Lung (tissue), 17 donors: ENCODE measurements at places on chromosomes 7 and 10. TPM values are rescaled to one million over a fixed set of nuclear protein-coding genes. Genes with fewer than 3 reads are reported as not detected.

GRCh38 chr10:5976512-5977470 lies 552 bp downstream of the IL15RA start:
- peak; percentile 44 for DNase-seq

The HYAL4 gene
- polyA plus RNA-seq: not detected

GRCh38 chr7:127816354-127817190 lies 164.6 kb downstream of the SND1 start:
- DNase-seq: peak; percentile 73

- no peak for DNase-seq
Observed at GRCh38 chr10:57008189-57008588, 647.1 kb upstream of the ZWINT start.

- peak; percentile 87 for DNase-seq
Observed at GRCh38 chr7:139645572-139646523, 122.4 kb downstream of the CLEC2L start.

DNA sequence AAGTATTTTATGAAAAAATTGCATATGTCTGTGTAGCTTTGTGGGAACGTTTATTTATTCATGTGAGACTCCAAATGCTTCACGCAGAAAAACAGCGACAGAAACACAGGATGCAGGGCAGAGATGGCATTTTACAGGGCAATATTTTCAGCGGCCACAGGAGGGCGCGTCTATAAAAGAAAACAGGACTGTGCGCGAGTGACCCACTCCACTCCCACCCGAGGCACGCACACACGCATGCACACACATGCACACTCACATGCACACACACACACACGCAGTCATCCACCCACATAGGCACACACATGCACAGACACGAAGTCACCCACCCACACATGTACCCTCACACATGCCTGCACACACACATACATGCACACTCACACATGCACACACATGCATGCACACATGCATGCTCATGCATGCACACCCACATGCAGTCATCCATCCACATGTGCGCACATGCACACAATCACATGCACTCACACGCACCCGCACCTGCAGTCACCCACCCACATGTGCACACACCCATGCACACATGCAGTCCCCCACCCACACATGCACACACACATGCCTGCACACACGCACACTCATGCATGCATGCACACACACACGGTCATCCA lies 96.3 kb downstream of the DNAJB6 start:
- DNase-seq: peak; percentile 30

GRCh38 chr7:50595491-50596102 lies 30.4 kb upstream of the DDC start:
- DNase-seq: peak; percentile 57

The MKI67 gene
- polyA plus RNA-seq: 1.4 TPM

GRCh38 chr7:150458756-150459155 lies 8.3 kb downstream of the GIMAP8 start:
- DNase-seq: no peak

- DNase-seq: no peak
Observed at GRCh38 chr7:111743244-111743847, 181.1 kb upstream of the IMMP2L start.

GRCh38 chr10:123518765-123519164 lies 147.4 kb upstream of the GPR26 start:
- DNase-seq: no peak

- DNase-seq: no peak
Observed at GRCh38 chr7:156547884-156548561, 92.6 kb upstream of the RNF32 start.

GRCh38 chr10:15725603-15726002 lies 5.9 kb upstream of the ITGA8 start:
- peak; percentile 88 for DNase-seq

- no peak for DNase-seq
Observed at GRCh38 chr10:92844746-92845145, 3.6 kb upstream of the EXOC6 start.

DNA sequence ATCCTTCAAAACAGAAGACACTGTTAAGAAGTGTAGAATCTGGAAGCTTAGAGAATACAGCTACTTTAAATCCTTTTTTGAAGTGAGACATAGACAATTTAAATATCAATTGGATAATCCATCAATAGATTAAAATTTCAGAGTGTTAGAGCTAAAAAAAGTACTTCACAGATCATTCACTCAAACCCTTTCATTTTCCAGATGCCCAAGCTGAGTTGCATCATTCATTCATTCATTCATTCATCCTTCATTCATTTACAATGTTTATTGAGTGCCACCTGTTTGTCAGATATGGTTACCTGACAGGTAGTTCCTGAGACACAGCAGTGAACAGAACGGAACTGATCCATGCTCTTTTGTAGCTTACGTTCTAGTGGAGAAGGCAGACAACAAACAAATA lies 290.7 kb upstream of the MTPN start:
- no peak for DNase-seq

- no peak for DNase-seq
Observed at GRCh38 chr7:1928645-1929348, 258.7 kb downstream of the ELFN1 start.

DNA sequence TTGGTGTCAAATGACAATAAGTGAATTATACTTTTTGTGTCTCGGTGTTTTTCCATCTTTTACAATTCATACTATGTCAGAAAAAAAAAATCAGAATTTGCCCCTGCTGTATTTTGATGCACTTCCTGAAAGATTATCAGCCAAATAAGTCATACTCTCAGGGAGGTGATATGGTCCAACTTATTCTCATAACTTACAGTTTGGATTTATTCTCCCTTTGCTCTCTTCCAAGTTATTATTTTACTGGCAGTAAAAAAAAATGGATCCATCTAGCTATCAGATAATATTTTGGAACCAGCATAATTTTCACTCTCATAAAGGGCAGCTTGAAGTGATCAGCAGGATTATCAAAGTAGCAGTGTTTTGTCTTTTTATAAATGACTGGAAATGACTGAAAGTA lies 337.1 kb downstream of the BMPER start:
- no peak for DNase-seq

DNA sequence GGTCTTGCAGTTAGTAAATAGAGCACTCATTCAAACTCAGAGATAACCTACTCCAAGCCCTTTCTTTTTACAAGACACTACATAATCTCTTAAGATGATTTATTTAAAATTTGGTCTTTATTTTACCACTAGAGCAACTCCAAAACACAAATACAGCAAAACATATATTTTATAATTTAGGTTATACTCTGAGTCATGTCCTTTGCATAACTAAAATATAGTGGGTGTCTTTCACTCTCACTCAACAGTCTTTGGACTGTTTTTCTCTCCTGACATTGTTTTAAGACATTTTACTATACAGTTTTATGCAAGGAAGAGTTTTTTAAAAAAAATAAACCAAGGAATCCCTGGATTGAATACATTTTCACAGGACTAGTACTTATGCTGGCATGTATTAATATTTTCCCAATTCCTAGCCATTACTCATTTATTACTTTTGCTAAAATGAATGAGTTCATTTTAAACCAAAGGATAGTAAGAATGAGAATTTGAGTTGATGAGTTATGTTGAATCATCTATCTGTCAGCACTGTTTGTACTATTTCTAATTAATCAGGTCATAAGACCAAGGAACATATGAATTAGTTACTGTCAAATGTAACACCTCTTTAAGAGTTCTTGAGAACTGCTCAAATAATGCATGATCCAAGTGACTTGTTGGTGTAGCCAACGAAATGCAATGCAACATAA lies 303.1 kb upstream of the FZD1 start:
- DNase-seq: no peak

- DNase-seq: no peak
Observed at GRCh38 chr7:99653754-99654153, 26.0 kb downstream of the CYP3A5 start.

The WNT8B gene
- polyA plus RNA-seq: 0.02 TPM

The PIP gene
- polyA plus RNA-seq: 35.3 TPM

- DNase-seq: peak; percentile 20
Observed at GRCh38 chr7:152574892-152575548, 100.9 kb downstream of the XRCC2 start.

GRCh38 chr10:49745756-49746155 lies 16.4 kb downstream of the OGDHL start:
- no peak for DNase-seq

The XRCC2 gene
- 0.98 TPM for polyA plus RNA-seq

- DNase-seq: peak; percentile 68
Observed at GRCh38 chr7:83271212-83272099, 108.8 kb upstream of the PCLO start.

The NPY4R gene
- 0.07 TPM for polyA plus RNA-seq

DNA sequence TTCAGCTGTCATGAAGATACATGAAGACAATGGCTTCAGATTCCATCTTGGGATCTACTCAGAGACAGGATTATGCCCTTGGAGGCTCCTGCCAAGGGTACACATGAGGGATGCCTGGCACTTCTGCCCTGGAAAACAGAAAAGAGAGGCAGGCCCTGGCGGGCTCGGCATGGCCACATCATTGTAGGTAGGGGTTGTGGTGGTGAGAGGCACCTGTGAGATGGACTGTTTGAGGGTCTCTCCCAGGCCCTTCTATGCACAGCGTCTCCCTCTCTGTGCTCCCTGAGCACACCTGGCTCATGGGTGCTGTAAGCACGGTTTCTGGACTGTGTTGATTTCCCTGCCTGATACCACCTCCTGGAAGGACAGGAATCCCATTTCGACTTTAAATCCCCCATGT lies 304.3 kb downstream of the GLRX3 start:
- no peak for DNase-seq

- DNase-seq: no peak
Observed at GRCh38 chr7:39304668-39305405, 261.4 kb upstream of the YAE1 start.

DNA sequence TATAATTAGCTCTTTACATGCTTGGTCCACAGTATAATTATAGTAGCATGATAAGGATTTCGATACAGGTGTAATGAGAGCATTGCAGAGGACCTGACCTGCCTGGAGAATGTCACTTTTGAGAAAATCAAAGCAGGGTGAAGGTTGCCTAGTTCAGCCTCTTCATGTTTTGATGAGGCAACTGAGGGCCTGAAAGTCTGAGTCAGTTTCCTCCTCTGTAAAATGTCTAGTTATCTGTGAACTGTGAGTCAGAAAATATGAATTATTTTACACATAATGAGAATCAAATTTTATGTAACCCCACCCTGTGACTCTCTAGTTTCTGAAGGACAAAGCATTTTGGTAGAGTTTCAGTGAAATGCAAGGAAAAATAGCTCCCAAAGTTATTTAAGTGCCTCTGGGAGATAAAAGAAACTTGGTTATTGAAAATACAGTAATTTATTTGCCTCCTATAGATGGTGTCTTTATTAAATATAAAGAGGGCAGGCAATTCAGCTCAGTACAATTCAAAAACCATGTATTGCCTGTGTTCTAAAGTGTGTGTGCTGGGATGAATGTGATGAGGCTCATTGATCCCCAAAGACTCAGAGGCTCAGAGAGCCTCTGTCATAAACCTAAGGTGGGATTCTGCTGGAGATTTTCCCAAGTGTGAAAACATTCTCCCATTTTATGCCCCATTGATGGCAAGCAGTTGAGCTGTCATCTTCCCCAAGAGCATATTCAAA lies 37.3 kb upstream of the SAMD9L start:
- no peak for DNase-seq

DNA sequence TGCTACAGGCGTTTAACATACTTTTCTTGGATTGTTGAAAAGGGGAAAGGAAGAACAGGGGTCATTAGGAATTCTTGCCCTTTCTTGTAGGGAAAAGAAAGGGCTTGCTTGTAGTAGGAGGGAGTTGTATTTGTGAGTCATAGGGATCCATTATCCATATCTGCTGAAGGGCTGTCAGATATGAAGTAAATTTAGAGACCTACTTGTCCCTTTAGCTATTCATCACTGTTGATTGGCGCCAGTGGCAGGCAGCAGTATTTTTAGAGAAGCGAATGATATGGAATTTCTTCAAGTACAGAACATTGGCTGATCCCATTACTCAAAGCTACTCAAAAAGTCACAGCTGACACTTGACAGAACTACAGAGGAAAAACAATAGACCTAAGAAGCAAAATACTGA lies 97.7 kb downstream of the CELF2 start:
- no peak for DNase-seq

DNA sequence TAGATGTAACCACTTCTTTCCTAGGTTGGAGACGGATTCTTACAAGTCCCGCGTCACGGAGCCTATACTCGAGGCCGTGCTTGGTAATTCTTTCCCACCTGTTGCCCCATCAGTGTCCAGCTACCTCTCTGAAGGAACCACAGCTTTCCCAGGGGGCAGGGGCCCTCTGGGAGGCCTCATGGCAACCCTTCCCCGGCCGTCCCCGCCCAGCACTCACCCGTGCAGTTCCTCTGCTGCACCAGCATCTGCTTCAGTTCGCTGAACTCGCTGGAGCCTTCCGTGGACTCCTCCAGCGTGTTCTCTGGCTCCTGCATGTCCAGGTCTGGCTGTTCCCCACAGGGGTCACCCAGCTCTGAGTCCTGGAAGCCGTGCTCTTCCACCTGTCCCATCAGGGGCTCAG lies 24.5 kb downstream of the ZNF777 start:
- DNase-seq: no peak

The IDE gene
- 10.4 TPM for polyA plus RNA-seq

The AKR1D1 gene
- not detected for polyA plus RNA-seq

DNA sequence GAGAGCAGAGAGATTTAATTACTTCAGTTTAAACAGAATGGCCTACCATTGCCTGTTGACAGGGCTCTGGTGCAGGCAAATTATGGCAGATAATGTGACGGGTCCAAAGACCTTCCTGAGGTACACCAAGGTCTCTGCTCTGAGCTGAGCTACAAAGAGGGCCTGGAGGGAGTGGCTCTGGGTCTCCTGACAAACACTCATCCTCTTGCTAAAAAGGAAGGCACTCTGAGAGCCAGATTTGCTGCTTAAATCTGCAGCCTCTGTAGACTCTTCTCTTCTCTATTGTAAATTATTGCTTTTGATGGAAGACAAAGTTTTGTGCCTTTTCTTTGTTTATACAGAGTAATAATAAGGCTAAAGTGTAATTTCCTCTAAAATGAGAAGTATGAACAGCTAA lies 529.5 kb upstream of the FZD8 start:
- no peak for DNase-seq

The HDAC9 gene
- polyA plus RNA-seq: 3.7 TPM

The KNDC1 gene
- polyA plus RNA-seq: 5.9 TPM

DNA sequence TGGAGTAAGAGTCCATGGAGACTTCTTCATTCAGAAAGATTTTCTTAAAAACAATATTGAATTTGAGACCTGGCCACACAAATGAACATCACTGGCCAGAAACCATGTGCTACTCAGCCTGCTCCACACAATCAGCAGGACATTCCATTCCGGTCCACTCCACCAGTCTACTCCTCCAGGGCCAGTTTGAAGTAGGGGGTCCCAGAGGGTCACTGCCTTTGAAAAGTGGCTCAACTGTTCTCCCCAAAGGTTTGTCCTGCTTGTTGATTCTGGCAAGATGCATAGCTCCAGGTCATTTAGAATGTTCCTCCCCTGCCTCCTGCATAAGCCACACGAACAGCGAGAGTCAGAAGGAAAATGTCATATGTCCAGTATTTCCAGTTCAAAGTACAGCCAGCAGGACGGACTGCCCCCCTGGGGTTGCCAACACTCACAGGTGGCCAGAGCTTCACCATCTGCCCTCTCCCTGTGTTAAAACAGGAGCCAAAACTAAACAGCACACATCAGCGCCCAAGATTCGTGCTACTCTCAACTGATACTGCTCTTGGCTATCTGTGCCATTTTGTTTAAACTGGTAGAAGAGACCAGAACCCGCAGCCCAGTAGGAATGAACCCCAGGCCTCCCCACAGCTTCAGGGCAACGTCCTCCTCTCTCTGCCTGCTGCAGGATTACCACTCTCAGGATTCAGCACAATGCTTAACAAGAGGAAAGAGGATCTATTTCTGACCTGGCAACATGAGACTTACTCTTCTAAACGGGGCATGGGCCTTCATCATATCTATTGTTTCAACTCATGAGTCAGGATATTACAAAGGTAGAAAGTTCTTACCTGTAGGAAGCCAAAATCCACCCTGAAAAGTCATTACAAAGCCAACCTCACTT lies 11.3 kb downstream of the GRB10 start:
- no peak for DNase-seq

GRCh38 chr10:80477813-80478212 lies 23.7 kb downstream of the TSPAN14 start:
- no peak for DNase-seq
